ENCODE measurements at places on chromosomes 2 and 18.
A peak's percentile ranks its signal among the peaks of the same experiment; 100 is the strongest.

DNA sequence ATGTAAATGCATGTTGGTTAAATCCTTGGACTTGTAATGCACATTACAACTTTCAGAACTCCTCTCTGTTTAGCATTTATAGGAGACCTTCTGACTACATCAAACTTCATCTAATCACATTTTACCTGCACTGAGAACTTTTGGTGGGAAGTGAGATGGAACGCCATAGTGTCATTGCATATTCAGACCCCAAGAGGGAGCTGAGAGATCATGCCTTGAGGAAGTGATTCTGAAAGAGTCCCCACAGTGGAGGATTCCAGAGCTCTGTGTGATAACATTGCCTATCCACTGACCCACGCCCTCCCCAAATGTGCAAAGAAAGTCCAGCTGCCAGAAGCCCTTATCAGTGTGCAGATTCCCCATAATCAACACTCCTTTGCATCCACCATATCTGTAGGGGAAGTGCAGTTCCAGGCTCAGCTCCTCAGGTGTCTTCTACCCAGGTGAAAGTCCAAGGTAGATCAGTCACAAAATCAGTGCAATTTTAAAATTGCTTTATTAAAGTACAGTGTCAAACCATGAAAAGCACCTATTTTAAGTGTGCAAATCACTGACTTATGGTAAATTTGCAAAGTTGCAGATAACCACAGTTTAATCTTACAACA is 212.4 kb downstream of the RPIA start:
- DNase-seq, result peak; percentile 39

DNA sequence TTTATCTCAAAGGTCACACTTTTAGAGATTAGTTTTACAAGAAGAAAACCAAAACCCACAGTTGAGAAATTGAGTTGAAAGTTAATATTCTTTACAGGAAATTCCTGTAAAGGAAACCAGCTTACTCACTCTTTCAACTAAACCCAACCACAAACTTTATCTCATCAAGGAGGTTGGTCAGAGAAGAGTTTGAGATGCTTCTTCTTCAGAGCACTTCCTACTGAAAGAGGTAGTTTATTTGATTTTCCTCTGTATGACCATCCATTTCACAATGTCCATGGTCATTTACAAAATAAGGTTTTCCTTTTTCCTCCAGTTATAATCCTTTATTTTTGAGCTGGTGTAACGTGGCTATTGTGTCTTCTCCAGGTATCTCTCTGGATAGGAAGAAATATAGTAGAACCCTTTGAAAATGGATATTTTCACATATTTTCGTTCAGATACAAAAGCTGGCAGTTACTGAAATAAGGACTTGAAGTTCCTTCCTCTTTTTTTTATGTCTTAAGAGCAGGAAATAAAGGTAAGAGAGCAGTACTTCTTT is 4.5 kb upstream of the IL18RAP start:
- no peak for DNase-seq

GRCh38 chr2:11898576-11898975 is 152.1 kb downstream of the LPIN1 start:
- DNase-seq, result no peak

- no peak for DNase-seq
Measured at GRCh38 chr2:7692657-7693161, 775.5 kb downstream of the RNF144A start.

DNA sequence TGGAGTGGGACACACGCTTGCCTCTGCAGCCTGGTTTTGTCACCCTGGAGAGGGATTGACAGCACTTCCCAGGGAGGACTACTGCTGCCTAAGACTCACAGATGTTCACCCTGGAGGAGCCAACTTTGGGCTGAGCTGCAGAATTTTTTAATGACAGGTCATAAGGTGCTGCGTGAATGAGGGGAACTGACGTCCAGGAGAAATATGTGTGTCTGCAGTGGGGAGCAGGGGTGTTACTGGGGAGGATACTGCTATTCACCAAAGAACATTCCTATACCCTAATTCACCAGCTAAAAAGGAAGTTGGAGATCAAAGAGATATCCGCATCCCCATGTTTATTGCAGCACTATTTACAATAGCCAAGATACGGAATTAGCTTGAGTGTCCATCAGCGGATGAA is 144.4 kb downstream of the MGAT5 start:
- DNase-seq, result peak; percentile 55

- no peak for DNase-seq
Measured at GRCh38 chr2:202608142-202608852, 26.5 kb upstream of the FAM117B start.

DNA sequence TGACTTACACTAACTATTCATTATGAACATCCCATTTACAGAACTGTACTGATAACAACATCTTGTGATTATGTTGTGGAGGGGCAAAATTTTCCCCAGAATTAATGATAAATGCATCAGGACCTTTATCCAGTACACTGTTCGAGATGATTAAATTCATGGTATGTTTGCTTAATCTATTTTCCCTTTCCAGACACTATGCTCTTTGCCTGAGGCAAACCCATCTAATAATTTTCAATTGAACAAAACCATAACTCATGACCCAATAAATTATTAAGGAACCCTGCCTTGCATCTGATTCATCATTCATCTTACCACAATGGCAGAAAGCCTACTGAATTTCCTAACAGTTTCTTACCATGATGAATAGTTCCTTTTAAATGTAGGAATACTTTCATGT is 385.0 kb downstream of the DSEL start:
- no peak for DNase-seq

DNA sequence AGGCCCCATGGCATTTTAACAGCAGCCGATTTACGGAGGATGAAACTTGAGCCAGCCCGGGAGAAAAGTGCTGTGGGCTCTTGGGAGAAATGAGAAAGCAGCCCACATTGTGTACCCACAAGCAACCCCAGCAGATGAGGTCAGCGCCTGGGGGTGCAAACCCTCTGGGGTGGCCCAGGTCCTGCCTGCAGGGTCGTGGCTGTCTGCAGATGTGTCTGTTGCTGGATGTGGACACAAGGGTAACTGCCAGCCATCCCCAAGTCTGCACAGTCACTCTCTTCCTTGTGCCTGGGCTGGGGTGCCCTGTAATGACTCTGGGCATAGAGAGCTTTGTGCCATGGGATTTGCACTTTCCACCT is 170.8 kb downstream of the PRKCE start:
- no peak for DNase-seq

GRCh38 chr2:6748406-6749067 is 117.2 kb downstream of the CMPK2 start:
- DNase-seq, result no peak

DNA sequence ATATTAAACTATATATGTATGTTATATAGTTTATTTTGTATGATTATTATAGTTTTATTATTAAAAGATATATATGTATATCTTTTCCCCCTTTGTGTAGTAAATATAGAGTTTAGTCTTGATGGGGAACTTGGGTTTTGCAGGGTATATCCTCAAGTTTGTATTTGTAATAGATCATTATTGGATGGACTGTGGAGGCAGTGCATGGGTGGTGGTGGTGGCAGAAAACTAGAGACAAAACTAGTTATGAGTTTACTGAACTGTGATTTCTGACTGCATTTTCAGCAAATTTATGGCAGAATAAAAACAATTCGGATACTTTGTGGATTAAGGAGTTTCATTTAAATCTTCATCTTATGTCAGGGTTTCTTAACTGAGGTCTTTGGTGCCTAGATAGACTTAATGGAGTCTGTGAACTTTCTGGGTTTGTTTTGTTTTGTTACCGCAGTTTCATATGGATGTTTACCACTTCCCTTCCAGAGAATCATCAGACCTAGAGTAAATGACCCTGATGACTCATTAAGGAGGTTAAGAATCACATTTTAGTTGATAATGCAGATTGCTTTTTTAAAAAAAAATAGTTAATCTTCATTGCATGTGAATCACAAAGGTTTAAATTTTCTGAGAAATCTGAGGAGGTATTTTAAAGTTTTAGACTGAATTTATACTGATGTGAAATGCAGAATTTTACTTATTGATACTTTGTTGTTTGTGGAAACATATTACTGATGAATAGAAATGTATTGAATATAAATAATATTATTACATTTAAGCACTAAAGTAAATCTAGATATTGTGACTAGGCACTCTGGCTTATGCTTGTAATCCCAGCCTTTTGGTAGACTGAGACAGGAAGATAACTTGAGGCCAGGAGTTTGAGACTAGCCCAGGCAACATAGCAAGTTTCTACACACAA is 14.5 kb downstream of the EPC2 start:
- DNase-seq, result peak; percentile 34

GRCh38 chr18:36130039-36130831 is 536 bp downstream of the ELP2 start:
- no peak for DNase-seq

DNA sequence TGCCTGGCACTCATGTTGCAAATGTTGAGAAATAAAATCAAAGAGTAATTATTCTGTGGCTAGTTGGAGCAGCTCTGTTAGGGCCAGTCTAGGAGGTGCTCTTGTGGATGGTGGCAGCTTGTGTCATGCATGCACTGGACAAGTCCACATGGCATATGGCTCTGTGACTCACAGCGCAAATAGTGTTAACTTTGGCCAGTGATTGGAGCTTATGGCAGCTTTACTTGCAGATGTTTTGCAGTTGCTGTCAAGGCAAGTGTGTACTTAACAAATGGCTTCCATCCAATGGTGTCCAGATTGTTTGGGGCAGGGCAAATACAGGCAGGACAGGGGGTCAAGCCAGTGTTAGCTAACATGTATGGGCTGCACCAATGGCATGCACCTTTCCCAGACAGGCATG is 26.1 kb upstream of the TMX3 start:
- DNase-seq, result no peak

- no peak for DNase-seq
Measured at GRCh38 chr2:205930209-205930608, 155.8 kb downstream of the INO80D start.

- DNase-seq, result no peak
Measured at GRCh38 chr2:173663835-173664512, 301.2 kb downstream of the SP3 start.

DNA sequence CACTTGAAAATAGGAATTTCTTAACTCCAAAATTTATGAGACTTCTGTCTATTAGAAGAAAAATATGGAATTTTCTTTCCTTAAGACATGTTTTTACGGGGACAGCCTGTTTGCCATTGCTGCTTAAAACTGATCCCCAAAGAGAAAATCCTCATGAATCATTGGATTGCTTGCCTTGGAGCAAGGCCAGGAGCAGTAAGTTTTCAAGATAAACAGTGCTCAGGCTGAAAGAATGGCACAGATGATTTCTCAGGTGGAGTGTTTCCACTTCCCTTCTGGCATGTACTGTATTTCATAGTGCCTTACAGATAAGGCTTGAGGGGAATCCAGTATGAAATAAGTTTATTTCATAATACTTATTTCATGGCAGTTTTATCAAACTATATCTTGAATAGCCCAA is 74.3 kb upstream of the MMADHC start:
- DNase-seq, result peak; percentile 61

GRCh38 chr2:174020926-174021662 is 55.9 kb upstream of the SP3 start:
- no peak for DNase-seq

- no peak for DNase-seq
Measured at GRCh38 chr18:79828258-79828657, 30.5 kb downstream of the KCNG2 start.

DNA sequence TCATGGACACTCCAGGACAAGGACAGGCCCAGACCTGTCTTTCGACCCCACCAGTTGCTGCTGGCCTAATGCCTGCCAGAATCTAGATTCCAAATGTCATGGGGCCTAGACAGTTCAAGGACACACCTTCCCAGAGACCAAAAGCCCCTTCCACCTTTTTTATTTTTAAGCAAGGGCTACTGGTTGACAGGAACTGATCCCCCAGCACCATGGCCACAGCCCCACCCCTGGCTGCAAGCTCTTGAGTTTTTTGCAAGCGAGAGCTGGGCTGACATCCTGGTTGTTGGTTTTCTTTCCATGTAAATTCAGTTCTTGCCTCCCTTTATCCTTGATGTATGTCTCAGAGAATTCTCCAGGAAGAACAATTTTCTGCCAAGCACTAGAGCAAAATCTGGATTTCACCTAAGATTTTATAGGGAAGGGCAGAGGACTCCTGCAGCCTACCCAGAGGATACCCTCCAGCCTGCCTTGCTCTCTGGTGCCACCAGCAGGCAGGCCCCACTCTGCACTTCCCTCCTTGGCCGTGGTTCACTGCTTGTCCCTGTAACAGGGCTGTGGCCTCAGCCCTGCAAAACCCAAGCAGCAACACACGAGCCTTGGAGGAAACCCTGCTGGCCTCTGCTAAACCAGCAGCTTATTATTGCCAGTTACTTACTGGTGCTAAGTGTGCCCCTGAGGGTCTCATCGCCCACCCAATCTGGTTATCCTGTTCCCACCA is 97.7 kb downstream of the TWIST2 start:
- DNase-seq, result no peak

DNA sequence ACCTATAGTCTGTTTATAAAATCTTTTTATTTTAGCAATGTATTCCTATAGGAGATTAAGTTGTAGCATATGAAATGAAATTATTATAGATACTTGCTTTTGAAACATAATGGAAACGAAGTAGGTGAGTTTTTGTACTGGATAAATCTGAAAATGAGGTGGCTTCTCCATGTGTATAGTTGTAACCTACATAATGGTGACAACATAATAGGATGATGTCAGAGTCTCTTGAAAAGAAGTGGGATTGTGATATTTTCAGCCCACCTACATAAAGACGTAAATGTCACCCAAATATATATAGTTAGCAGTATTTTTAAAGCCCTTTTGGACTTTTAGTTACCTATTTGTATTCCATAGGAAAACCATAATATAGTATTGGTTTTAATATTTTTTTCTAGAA is 34.8 kb downstream of the FAM171B start:
- no peak for DNase-seq

DNA sequence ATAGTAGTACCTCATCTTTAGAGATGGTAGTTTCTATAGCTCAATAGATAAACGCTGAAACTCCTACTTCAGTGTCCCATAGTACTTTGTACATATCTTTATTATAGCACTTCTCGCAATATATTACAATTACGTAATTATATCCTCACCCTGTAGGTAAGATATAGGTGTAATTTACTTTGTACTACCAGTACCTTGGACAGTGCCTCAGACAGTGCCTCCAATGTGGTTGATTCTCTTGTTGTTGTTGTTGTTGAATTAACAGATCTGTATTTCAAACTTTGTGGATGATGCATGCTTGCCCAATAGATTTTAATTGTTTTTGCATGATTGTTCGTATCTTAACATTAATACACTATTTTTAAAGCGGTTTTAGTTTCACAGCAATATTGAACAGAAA is 188.6 kb downstream of the ARL6IP6 start:
- no peak for DNase-seq

DNA sequence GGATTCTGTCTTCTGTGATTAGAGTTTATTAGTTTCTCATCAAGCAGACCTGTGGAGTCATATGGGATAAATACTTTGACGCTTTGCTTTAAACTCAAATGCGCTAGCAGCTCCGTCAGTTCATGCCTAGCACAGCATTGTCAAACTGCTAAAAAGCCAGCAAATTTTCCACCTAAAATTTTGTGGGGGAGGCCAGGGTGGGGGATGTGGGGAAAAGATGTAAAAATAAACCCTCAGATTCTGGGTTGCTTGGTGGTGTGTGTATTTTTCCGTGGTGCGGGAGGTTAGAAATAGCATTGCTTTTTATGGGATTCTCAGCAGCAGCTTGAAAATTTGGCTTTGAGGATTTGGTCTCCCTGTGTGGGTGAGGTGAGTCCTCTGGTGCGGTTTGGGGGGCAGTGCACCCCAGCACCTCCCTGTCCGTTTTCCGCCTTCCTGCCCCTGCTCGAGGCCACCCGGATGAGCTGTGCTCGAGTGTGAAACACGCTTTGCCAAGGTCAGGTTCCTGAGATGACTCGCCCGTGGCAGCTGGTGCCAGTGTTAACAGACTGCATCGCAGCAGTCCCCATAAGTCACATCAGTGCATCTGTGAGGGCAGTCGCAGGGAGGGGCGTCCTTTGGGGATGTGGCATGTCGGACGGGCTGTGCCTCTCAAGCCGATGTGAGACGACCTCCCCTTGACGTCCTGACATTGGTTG is 65.9 kb downstream of the LDLRAD4 start:
- DNase-seq, result no peak

Data from LoVo (cell line).